ENCODE measurements at places on chromosomes 16 and 17.

GRCh38 chr17:42893359-42893758 is 7.2 kb upstream of the G6PC1 start:
- DNase-seq, result no peak

DNA sequence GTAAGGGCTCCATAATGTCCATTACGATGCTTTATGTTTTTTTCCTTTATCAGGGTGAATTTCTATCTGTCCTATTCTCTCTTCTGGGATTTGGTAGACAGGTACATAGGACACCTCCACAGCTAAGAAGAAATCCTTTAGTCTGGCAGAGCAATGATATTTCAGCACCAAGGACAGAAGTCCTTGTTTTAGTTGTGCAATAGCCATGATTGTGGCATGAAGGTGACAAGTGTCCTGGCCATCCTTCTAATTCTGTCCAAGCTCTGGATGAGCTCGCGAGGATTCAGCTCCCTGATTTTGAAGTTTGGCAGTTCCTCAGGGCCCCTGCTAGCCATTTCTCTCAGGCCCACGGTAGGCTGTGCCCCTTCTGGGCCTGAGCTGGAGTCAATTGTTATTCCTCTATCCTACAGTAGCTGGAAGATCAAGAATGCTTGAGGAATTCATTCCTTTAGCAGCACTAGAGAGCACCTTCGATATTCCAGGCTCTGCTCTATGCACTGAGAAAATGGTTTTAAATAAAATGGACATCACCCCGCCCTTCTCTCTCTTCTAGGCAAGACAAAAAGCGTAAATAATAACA is 320.8 kb downstream of the XYLT1 start:
- no peak for DNase-seq

DNA sequence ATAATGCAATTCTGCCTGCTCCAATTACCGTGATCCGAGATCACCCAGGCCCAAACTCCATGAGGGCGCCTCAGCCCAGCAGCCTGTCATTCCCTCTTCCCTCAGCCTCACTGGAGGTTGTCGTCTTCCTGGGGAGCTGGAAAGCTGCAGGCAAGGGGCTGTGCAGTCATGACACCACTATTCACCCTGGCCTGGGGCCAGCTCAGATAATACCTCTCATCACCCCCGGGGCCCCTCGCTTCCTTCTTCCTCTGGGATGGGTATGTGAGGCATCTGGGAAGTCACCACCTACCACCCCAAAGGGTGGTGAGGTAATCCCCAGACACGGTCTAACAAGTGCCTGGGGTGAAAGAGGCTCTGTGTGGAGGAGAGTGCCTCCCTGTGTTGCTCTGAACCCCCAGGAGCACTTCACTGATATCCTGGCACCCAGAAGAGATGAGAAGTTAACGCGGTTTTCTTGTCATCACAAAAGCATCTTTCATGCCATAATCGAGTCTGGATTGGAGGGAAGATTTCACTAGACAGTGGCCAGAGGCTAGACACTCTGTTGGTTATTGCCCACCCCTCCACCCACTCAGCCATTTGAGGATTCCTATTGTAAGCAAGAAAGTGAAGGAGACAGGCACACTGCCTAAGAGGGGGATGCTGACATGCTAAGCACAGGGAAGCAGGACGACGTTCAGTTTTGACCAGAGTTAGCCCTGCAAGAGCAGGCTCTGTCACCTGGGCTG is 18.4 kb downstream of the CFAP20 start:
- no peak for DNase-seq

DNA sequence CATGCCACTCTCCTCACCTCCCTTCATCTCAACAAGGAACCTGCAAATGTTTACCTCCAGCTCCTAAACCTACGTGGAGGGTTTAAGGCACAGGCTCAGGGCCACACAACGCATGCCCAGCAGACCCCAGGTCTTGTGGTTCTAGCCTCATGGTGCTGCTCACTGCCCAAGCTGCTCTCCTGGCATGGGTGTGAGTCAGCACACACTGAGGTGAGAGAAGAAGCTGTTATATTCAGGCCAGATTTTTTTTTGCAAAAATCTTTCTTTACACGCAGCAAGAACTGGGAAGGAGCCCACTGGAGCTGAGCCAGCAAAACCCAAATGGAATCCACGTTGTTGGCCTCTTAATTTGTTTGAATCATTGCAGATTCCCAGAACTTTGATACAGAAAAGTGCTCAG is 5.5 kb upstream of the C16orf96 start:
- no peak for DNase-seq

- DNase-seq, result no peak
Measured at GRCh38 chr17:68943123-68943811, 11.9 kb downstream of the ABCA8 start.

- DNase-seq, result no peak
Measured at GRCh38 chr17:47413872-47414271, 90.1 kb downstream of the EFCAB13 start.

DNA sequence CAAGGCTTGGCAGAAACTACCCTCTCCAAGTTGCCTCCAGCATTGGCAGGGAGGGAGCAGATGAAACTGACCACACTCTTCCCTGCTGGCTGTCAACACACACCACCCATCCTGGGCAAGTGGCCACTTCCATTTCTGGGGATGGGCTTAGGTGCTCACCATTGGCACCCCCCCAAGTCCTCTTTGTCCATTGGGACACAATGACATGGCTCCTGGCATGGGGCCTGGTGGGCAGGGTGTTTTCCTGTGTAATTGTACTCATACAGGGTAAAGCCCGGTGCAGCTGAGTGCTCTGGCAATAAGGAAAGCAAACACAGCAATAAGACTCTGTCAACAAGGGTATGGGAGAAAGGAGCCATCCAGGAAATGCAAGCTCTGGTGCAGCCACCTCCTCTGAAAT is 22.6 kb downstream of the SCNN1B start:
- no peak for DNase-seq

GRCh38 chr16:86517033-86517432 is 6.7 kb downstream of the FOXF1 start:
- no peak for DNase-seq

- DNase-seq, result no peak
Measured at GRCh38 chr17:76873856-76874255, 5.7 kb downstream of the MGAT5B start.

DNA sequence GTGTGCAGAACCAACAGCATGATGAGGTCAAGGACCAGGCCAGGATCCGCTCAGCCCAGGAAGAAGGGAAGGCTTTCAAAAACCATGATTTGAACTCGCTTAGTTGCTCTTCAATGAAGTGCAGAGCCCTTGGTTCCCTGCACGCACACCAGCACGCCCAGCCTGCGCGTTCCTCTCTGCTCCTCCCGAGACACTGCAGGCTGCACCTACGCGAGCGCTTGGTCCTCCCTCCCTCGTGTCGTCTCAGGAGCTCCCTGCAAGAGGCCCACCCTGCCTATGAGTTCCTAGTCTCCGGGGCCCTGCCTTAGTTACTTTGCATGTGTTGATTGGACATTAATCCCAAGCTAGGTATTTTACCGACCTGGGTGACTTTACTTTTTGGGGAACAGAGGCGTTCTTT is 132.9 kb upstream of the TNRC6C start:
- no peak for DNase-seq

- DNase-seq, result no peak
Measured at GRCh38 chr16:71491054-71491453, 1.9 kb upstream of the ZNF19 start.

- DNase-seq, result peak; percentile 64
Measured at GRCh38 chr16:30775392-30776188, 11.4 kb downstream of the ZNF629 start.

GRCh38 chr17:29242051-29242450 is 4.6 kb upstream of the CRYBA1 start:
- no peak for DNase-seq

- no peak for DNase-seq
Measured at GRCh38 chr17:80105762-80106161, 4.4 kb downstream of the GAA start.

- DNase-seq, result no peak
Measured at GRCh38 chr16:76193906-76194615, 83.1 kb upstream of the CNTNAP4 start.

GRCh38 chr17:16477255-16477654 is 14.7 kb downstream of the LRRC75A start:
- DNase-seq, result no peak

DNA sequence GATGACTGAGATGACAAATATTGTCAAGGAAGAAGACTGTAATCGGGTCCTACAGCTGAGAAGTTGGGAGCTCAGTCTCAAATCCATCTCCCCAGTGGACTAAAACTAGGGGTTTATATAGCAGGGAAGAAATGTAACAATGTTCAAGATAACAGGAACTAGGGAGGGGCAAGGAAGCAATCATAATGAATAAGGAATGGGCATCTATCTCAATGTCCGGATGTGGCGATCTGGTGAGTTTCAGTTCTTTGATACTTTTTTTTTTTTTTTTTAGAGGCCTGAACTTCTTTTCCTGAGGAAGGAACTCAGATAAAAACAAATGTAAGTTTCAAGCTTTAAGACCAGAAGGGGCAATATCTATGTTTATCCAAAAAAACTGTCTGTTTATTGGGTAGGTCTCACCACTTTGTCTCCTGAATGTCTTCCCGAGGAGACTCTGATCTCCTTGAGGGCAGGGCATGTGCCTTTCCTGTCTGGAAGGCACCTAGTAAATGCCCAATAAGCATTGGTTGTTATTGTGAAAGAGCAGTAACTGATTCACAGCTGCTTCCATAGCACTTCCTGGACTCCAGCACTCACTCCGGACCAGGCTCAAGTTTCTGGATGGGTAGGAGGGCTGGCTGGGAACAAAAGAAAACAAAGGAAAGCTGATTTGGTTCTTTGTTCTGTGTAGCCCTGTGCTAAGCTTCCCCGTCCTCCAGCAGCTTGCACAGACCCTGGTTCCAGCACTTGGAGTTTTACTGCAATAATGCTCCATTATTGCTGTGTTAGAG is 51.9 kb downstream of the MEOX1 start:
- DNase-seq, result no peak

- DNase-seq, result no peak
Measured at GRCh38 chr17:30361766-30362279, 16.9 kb upstream of the CPD start.

- DNase-seq, result peak; percentile 71
Measured at GRCh38 chr16:90019543-90020259, 445 bp upstream of the DBNDD1 start.

- DNase-seq, result no peak
Measured at GRCh38 chr16:89934611-89935553, 11.7 kb downstream of the TUBB3 start.

GRCh38 chr17:65261682-65262636 is 124.8 kb downstream of the RGS9 start:
- DNase-seq, result no peak

GRCh38 chr16:89537549-89537925 is 22.9 kb upstream of the RPL13 start:
- no peak for DNase-seq

DNA sequence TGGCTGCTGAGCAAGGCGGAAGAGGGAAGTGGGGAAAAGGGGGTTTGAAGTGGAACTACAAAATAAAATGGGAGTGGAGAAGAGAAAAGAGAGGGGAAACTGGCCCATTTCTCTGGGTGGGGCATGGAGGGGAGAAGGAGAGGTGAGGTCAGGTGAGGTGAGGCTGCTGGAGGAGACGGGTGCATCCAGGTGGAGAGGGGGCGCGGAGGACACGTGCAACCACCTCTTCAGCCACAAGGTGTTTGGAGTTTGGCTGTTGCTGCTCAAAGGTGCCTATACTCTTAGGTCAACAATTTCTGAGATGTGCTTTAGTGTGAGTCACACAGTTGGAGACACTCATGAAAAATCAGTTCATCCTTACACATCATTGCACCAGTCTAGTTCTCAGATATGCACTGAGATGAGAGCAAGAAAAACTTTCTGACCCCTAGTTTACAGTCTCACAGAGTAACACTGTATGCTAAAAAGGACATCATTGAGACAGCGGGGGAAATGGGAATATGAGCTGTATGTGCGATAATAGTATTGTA is 4.8 kb downstream of the SLC6A4 start:
- DNase-seq, result no peak

DNA sequence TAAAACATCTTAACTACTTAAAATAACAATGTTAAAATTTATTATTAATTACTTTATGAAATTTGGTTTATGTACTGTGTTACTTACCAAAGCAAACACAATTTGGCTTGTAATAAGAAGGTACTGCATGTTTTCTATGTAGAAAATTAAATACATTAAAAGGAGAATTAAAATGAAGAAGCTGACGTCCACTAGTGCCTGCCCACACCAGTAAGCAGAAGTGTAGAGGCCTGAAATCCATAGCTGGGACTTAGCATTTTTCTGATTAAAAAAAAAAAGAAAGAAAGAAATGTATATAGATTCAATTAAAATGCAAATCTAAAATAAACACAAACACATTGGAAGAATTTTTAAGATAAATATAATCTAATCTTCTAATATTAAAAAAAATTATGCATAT is 35.8 kb upstream of the ABCA9 start:
- DNase-seq, result no peak

GRCh38 chr16:80015566-80015965 is 415.0 kb upstream of the MAF start:
- no peak for DNase-seq

Measured in activated T-cell treated with anti-CD3 and anti-CD28 coated beads, Interleukin-2, amount 50 U/mL, for 72 hours (primary cell).